Activated CD4-positive, CD25-positive, alpha-beta regulatory T cell treated with anti-CD3 and anti-CD28 coated beads, Interleukin-2, amount 50 U/mL, for 24 hours (primary cell): ENCODE measurements at places on chromosomes 12 and 14.

DNA sequence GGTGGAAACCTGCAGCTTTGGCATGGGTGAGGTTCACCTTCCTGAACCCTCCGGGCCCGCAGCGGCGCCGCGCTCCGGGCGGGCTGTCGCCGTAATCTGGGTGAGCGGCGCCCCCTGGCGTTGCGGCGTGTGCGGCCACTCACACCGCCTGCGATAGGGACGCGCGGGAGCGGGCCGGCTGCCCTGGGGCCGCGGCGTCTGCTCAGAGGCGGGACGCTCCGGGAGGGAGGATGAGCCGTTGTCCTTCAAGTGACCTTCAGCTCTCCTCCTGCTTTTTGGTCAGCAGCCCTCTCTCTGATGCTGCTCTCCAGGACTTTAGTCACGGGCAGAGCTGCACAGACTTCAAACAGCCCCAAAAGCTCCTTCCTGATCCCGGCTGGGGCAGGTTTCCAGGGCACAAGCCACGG, 211.7 kb upstream of the FKBP4 start:
- ATAC-seq: peak; percentile 52

DNA sequence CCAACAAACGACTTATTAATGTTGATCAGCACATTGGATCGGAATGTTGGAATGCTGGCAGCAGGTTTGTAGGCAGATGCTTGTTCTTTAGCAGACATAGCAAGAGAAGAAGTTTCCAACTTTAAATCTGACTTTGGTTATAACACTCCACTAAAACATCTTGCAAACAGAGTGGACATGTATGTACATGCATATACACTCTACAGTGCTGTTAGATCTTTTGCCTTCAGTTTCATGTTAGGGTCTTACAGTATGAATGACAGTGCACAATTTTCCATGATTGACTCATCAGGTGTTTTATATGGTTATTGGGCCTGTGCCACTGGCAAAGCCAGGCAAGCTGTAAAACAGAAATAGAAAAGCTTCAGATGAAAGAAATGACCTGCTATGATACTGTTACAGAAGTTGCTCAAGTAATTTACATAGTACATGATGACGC, 14.3 kb upstream of the DHRS7 start:
- ATAC-seq: no peak

- no peak for ATAC-seq
Observed at GRCh38 chr12:85697003-85697402, 139.2 kb downstream of the RASSF9 start.

GRCh38 chr14:77438596-77438995, 15.3 kb upstream of the NOXRED1 start:
- no peak for ATAC-seq

- no peak for ATAC-seq
Observed at GRCh38 chr14:37090026-37090425, 82.4 kb downstream of the SLC25A21 start.

GRCh38 chr14:68305738-68306137, 486.2 kb downstream of the RAD51B start:
- no peak for ATAC-seq

DNA sequence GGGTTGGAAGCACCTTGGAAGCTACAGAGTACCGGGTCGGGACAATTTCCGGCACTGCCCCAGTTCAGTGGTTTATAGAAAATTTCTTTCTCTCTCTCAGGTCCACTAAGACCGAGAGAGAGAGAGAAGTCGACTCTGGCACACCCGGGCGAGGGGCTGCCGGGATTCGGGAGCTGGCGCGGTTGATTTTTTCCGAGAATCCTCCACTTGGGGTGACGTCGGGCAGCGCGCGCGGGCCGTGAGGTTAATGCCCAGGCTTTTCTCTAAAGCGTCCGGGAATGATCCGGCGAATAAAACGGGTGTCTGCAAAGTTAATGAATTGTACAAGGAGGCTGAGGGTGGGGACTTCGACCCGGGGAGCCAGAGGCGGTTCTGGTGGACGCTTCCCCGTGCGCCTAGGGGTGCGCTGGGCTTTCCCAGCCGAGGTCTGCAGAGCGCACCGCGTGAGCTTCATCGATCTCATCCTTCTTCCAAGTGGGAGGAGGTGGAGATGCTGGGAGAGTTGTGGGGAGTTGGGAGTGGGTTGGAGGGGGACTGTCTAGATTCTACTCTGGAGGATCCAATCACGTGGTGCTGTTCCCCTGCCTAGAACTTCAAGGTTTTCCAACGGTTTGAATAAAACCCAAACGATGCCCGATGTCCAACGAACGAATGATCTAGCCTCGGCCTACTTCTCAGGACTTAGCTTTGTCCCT, 51.9 kb upstream of the TBX3 start:
- no peak for ATAC-seq

- no peak for ATAC-seq
Observed at GRCh38 chr12:94714378-94715114, 64.2 kb upstream of the TMCC3 start.

GRCh38 chr12:41014643-41015020, 173.5 kb upstream of the PDZRN4 start:
- no peak for ATAC-seq

DNA sequence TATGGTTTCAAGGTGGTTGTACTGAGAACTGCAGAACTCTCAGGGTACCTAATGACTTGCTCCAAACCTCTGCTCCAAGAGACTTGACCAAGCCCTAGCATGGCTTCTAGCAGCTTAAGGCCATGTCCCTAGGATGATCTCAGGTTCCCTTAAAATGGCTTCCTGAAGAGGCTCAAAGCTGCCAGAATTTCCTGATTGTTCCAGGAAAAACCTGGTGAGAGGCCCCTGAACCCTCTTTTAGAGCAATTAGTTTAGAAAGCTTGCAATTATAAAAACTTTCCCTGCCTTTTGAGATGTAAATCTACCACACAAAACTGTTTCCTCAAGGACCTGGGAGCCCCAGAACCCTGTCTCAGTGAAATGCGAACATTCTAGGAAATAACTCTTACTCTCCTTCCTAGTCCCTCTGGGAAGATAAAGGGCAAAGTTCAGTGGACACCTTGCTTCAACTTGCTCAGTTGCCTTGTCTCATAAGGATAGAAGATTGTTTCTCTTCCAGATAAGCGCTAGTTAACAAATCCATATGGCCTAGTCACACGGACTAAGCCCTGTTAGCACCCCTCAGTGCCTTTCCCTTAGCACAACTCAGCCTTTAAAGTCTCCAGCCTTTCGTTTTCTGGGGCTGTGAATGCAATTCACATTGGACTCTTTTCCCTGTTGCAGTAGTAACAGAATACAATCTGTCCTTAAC, 2.5 kb downstream of the CMAS start:
- ATAC-seq: no peak

DNA sequence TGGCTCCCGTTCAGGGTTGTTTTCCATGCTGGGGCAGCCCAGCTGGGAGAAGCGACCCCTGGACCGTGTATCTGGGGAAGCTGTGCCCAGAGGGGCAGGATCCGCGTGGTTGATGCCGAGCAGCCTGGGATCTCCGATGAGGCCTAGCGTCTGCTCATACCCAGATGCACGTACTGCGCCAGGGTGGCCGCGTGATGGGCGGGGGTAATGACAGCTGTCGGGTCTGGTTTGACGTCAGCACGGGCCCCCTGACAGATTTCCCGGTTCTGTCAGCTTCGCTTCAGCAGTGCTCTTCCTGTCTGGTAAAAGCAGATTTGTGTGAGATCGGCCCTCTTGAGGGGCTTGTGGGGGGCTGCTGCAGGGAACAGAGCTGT, 147.3 kb downstream of the TSPAN9 start:
- ATAC-seq: no peak

DNA sequence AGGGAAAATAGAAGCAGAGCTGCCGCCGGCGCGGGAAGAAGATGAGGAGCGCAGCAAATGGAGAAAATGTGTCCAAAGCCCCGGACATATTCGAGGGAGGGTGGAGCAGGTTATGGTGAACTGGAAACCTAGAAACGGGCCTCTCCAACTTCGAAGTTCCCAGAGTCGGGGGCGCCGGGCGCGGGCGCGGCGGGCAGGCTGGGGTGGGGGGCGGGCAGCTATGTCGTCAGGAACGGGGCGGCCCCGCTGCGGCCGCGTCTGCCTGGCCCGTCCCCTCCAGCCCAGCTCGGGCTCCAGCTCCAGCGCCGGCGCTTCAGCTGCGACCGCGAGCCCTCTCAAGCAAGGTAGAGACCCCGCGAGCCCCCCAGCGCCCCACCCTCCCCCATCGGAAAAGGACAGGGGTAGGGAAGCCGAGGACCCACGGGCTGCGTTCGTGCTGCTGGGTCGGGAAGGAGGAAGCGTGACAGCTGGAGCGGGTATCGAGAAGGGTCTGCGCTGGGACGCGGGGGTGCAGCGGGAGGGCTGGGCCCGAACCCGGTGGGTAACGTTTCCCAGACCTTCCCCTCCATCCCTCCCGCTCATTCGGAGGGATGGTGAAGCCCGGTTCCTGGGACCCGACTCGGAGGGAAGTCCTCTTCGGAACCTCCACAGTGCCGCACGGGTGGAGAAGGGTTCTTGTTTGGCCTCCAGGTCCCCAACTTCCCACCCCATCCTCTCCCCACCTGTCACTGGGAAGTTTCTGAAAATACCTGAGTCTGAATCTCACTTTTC, 1.0 kb downstream of the DGKA start:
- ATAC-seq: no peak

DNA sequence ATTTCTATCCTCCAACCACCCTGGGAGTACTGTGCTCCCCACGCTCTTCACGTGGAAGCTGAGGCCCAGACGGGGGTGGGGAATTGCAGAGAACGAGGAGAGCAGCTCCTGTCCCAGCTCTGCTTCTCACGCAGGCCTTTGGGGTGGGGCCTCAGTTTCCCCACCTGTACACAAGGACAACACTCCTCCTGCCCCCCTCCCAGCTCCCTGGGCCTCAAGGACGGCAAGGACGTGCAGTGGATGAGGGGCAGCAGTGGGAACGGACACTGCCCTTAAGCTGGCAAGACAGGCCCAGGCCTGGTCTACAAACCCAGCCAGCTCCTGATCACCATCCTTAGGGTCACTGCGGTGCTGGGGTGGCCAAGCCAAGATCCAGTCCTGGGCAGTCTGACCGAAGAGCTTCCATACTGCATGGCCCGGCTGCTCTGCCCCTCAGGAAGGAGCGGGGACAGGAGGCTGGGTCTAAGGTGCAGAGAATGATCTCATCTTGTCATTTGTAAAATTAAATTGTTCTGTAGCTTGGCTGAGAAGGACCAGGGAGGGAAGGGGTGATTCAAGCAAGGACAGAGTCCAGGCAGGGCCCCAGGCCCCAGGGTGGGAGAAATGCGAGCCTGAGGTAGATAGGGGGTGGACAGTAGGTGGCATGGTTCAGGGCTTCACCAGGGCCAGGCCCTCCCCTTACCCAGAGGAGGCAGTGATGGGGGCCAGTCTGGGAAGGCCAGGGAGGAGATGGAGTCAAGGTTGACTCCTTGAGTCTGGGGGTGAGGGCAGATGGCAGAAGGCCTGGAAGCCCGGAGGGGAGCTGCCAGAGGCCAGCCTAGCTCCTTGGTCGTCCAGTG, 1.3 kb upstream of the CLBA1 start:
- ATAC-seq: no peak

- ATAC-seq: no peak
Observed at GRCh38 chr14:88454886-88455285, 69.4 kb downstream of the SPATA7 start.

GRCh38 chr12:124842800-124843510, 20.7 kb downstream of the SCARB1 start:
- ATAC-seq: no peak

DNA sequence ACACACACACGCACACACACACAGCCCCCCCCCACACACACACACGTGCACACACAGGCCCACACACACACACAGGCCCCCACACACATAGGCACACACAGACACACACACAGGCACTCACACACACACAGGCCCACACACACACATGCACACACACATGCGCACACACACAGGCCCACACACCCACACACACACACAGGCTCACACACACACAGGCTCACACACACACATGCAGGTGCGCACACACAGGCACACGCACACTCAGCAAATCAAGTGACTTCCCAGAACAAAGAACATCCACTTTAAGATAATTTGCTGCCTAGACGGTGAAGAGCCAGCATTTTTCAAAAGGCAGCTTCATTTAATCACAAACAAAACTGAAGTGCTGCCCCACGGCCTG, 78.5 kb upstream of the FBRSL1 start:
- ATAC-seq: no peak

DNA sequence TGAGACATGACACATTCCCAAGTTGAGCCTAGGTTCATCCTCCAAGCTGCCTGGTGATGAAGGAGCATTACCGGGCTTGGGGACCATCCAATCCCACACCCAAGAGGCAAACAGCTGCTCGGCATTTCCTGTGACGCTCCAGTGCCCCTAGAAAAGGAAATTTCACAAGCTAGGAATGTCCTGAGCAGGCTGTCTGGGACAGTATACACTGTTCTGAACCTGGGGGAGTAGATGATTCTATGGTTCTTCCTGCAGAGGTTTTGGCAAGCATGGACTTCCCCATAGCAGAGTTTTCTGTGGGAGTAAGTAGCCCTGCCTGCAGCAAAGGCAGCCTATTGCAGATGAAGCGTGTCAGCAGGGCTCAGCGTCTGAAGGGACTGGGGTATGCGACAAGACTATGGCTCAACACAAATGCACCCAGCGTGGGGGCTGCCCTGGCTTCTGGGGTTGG, 47.4 kb upstream of the SRSF5 start:
- no peak for ATAC-seq

DNA sequence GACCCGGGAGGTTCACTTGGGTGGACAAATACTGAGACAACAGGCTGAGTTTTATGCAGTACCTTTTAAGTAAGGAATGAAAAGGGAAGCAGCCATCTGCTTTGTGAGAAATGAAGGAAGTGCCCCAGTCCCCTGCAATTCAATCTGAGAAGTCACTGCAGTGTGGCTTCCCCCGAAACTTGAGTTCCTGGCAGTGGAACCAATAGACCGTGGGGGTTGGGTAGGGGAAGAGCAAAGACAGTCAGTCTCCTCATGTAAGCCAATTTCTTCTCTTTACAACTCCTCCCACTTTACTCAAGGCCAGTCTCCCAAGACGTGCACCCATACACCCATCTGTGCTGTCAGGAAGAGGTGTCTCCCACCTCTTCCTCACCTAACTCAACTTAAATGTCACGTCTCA, 206.5 kb downstream of the BCAT1 start:
- no peak for ATAC-seq

GRCh38 chr14:23883684-23884540, 69.7 kb upstream of the DHRS4 start:
- ATAC-seq: no peak

GRCh38 chr12:6612247-6612646, 5.1 kb upstream of the CHD4 start:
- ATAC-seq: no peak

- no peak for ATAC-seq
Observed at GRCh38 chr14:87767567-87767901, 225.4 kb downstream of the GALC start.

- ATAC-seq: no peak
Observed at GRCh38 chr12:54661048-54661447, 12.9 kb upstream of the DCD start.

- ATAC-seq: no peak
Observed at GRCh38 chr12:118371321-118372282, 1.1 kb downstream of the TAOK3 start.

DNA sequence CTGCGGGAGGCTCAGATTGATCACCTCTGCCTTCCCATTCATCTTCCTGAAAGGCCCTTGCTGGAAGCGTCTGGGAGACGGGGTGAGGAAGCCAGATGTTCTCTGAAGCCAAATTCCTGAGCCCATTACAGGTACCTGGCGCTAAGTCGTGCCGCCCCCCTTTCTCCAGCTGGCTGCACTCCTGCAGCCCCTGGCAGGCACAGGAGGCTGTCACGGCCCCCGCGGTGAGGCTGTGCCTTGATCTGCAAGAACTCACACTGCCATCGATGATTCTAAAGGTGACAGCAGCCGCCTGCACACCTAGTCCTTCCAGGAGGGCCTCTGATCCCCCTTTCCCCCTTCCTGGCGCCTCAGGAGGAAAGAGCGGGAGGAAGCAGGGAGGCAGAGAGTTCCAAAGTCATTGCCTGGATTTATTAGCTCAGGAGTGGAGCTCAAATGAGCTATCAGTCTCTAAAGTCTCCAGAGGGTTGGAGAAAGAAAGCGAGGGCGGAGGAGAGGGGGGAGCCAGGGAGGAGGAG, 106.9 kb downstream of the RFLNA start:
- ATAC-seq: no peak
